Stimulated activated CD8-positive, alpha-beta memory T cell treated with anti-CD3 and anti-CD28 coated beads, Interleukin-15, amount 100 ng/mL, for 24 hours (primary cell): ENCODE measurements at places on chromosomes 3 and 15.

DNA sequence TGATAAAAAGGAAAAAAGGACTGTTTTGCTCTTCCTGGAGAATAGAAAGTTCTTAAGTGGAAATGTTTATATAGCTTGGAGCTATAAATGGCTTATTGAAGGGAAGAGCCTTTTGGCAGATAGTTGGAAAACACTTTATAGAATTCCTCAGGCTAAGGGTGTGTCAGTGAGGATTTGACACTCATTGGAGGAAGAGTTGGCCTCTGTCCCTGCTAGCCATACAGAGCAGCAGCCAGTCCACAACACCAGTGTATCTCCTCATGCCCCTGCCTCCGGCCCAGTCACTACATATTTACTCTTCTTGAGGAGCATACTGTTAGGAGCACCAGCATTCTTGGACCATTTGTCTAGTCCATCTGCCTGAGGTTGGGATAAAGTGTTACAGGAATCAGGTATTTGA, 36.2 kb downstream of the KLHL18 start:
- no peak for DNase-seq

GRCh38 chr3:100040451-100041225, 73.7 kb downstream of the FILIP1L start:
- no peak for DNase-seq

DNA sequence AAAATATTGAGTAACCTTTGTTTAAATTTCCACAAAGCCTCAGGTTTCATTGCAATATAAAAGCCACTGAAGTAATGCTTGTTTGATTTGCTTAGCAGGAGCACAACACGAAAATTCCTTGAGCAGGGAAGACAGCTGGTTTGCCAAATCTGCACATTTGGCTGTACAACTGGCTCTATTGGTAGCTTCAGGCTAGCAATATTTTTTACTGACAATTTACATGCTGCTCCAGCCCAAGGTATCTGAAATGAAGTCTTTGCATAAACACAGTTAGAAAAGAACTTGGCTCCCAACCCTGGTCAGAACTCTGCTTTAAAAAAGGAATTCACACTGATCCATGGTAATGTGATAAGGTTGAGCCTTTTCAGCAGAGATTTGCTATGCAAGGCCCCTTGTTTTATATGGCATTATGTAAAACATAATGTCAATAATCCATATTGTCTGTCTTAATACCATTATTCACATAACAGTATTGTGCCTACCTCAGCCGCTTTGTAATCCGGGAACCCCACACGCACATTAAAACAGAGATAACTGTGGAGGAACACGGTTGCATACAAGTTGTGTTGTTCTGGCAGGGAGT, 55.7 kb upstream of the CHL1 start:
- no peak for DNase-seq

- DNase-seq = no peak
Measured at GRCh38 chr3:134362221-134362620, 12.0 kb downstream of the AMOTL2 start.

GRCh38 chr15:72198356-72199204, 993 bp upstream of the GRAMD2A start:
- DNase-seq = no peak

DNA sequence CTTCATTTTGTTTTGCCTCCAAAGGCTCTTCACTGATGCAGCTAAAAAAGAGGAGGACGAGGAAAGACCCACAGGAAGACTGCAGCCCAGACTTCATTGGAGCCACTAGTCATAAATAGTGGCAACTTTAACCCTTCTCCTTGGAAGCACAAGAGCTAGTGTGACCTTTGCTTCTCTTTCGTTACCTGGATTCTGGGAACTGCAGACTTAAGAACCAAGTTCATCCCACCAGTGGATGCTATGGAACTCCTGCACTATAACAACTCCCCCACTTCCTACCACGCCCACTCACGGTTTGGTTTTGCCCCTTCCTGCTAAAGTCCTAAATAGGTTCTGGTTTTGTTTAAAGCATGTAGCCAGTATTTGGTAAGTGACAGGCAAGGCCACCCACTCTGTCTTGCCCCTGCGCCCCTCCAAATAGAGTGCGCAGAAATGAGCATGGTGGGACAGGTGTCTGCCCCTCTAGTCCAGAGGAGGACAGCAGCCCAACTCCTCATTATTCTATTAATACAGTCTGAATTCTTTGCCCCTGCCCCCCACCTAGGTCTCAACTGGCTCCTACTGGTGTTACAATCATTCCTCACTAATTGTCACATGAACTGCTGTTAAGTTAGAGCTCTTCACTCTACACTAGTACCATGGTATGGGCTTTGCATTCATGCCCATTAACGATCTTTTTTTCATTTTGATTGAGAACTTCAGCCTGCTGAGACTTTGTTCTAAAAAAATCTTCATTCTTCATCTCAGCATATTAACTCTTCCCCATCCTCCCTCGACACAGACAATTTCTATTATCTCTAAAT, 504.6 kb downstream of the FOXP1 start:
- no peak for DNase-seq

- no peak for DNase-seq
Measured at GRCh38 chr3:64266065-64266931, 41.0 kb upstream of the PRICKLE2 start.

DNA sequence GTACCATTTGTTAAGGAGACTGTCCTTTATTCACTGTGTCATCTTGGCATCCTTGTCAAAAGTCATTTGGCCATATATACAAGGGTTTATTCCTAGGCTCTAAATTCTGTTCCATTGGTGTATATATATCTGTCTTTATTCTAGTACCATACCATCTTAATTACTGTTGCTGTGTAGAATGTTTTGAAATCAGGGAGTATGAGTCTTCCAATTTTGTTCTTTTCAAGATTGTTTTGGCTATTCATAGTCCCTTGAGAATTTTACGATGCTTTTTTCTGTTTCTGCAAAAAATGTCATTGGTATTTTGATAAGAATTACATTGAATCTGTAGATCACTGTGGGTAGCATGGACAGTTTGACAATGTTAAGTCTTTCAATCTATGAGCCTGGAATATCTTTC, 28.7 kb downstream of the PFN2 start:
- no peak for DNase-seq

DNA sequence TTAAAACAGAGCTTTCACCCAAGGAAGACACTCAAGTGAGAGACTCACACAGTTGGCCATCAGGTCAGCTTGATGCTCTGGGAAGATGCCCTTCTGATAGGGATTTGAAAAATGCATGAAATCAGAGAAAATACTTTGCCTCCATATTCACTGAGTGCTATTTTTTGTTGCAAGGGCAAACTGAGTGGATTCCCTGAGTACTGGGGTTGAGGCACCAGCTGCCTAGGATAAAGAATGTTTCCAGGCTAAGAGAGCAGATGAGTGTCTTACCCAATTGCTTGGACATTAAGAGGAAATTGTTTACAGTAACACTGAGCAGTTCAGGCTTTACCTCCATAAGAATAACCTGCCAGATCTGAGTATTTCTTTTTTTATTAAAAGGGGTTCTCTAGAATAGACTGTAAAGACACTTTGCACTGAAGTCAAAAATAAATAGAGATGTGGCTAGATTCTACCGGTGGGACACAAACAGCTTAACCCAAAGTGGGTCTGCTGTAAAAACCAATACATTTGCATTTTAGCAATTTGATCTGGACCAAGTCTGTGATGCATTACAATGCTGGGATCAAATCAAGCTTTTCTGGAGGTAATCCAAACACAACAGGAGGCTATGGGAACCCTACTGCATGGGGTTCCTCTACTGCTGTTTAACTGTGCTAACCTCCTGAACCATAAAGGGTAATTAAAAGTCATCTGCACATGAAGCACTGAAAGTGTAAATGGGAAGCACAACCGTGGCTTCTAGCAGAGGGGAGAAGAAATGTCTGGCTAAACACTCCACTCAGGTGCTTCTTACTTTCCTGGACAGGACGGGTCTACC, 238.8 kb upstream of the WNT5A start:
- DNase-seq = no peak

- DNase-seq = no peak
Measured at GRCh38 chr3:32290619-32291018, 52.1 kb downstream of the CMTM8 start.

DNA sequence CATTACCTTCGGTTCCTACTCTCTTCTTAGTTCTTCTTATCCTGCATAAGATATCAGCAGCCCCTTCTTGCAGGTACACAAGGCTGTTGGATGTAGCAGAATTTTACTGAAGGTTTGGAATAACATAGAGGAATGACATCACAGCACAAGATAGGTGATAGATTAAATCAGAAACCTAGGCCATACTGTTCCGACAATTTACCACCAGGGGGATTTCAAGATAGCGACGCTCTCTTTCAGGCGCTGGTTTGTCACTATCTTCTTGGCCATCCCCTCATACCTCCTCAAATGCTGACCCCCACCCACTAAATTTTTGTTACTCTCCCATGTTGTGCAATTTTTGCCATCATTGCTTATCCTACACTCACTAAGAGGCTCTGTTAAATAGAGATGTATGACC, 3.5 kb downstream of the SIDT1 start:
- no peak for DNase-seq

DNA sequence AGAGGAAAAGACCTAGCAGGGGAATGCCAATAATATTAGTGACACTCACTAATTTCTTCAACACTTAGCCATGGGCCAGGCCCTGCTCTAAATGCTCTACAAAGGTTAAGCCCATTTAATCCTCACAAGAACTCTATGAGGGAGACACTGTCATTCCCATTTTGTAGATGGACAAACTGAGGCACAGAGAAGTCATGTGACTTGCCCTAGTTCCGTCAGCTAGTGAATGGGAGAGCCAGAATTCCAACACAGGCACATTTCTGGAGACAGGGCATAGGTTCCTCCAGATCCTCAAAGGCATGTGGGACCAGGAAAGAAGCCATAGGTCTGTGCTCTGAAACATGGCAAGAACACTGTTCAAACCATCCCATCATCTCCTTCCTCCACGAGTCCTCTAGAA, 31.5 kb downstream of the LOXL1 start:
- DNase-seq = no peak

- DNase-seq = no peak
Measured at GRCh38 chr3:194537732-194538247, 51.0 kb upstream of the ATP13A3 start.

- DNase-seq = no peak
Measured at GRCh38 chr3:82186017-82186416, 424.6 kb upstream of the GBE1 start.

GRCh38 chr3:82038556-82038955, 277.1 kb upstream of the GBE1 start:
- no peak for DNase-seq

GRCh38 chr3:127022849-127023248, 39.9 kb downstream of the PLXNA1 start:
- DNase-seq = no peak

- no peak for DNase-seq
Measured at GRCh38 chr3:141380987-141381386, 12.7 kb downstream of the ZBTB38 start.

DNA sequence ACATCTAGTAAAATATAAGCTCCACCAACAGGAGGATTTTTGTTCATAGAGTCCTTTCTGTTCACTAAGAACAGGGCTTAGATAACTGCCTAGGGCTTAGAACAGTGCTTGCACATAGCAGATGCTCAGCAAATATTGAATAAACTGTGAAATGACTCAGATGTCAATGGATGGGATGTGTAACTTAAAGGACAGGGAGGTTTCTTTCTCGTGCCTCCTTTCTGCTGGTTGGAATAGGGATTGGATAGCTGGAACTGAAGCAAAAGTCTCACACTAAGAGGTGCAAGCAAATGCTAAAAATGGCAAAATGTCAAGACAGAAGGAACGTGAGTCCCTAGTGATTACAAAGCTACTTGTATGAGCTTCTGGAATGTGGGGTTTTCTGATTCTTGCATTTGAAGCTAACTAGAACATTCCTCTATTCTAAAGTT, 392.8 kb upstream of the WNT5A start:
- DNase-seq = no peak

DNA sequence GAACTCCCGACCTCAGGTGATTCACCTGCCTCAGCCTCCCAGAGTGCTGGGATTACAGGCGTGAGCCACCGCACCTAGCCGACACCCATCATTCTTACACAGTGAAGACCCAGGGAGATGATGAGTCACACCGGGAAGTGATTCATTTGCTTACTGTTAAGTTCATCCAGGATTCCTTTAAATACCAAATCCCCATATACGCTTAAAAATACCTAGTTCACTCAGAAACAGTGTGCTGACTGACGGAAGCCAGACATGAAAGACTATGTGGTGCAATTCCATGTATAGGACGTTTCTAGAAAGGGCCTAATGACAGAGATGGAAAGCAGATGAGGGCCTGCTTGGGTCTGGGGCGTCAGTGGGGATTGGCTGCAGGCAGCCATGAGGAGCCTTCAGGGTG, 75.2 kb downstream of the APBA2 start:
- DNase-seq = no peak

DNA sequence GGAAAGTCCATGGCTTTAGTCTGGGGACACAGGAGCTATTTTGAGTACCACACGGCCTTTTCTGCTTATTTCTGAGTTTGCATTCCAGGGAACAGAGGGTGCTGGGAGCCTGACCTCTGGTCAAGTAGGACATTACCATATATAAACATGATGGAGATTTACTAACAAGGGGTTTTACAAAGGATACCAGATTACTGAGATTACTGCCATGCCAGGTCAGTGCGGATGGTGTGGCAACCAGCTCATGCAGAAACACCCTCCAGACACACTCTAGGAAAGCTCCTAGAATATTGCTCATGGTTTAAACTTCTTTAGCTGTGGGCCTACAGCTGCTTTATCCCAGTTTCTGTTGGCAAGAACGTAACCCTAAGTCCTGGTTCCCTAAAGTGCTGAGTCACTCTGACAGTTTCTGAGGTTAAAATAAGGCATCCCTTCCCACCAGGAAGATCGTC, 54.3 kb upstream of the AGTR1 start:
- DNase-seq = no peak

- no peak for DNase-seq
Measured at GRCh38 chr3:46104706-46105105, 77.4 kb upstream of the XCR1 start.

DNA sequence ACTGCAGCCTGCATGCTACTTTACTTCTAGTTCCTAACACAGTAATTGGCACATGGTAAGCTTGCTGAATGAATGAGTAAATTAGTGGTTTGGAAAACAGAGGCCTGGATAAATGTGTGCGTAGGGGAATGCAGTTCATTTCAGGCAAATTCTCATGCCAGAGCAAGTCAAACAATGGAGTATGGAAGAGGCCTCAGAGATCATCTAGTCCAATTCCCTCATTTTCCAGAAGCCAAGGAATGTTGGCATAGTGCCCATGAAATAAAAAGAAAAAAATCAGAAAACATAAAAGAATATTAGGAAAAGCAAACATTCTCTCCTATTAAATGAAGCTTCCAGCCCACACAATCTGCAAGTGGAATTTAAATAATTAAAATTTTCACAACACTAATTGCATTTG, 92.4 kb downstream of the MB21D2 start:
- no peak for DNase-seq

- DNase-seq = no peak
Measured at GRCh38 chr3:148066802-148067201, 630.9 kb upstream of the AGTR1 start.
